Mesenteric fat pad (tissue), 1 donor: ENCODE measurements at places on chromosomes 3 and 15. TPM values are rescaled to one million over a fixed set of nuclear protein-coding genes. Genes with fewer than 3 reads are reported as not detected.

The SERINC4 gene
- 0.22 TPM for total RNA-seq

The CPLX3 gene
- not detected for total RNA-seq

- no peak for DNase-seq
Observed at GRCh38 chr15:90585863-90586262, 56.1 kb downstream of the CRTC3 start.

GRCh38 chr3:16449369-16449768 lies 64.1 kb downstream of the RFTN1 start:
- DNase-seq: no peak

GRCh38 chr15:61685971-61686370 lies 374.3 kb downstream of the VPS13C start:
- no peak for DNase-seq
